Cerebellar cortex (tissue), 1 donor: ENCODE measurements at places on chromosomes 12 and 14.

- DNase-seq, result no peak
These were observed 587.5 kb downstream of the BCL11B start for GRCh38 chr14:98684468-98684867.

DNA sequence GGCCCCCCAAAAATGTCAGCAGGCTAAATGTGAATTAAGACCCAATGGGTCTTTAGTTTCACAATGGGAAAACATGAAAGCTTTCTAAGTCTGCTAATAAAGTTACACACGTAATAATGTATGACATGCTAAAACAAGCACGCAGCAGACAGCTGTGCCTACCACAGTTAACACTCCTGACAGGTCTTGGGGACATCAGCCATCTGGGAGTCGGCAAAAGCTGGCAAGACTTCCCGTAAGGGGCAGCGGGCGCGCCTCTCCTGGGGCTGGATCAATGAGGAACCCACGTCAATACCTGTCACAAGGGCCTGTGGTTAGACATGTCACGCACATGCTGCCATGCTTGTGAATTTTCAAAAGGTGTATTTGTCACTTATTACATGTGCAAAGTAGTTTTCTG is 45.0 kb downstream of the ACTN1 start:
- DNase-seq, result no peak

- DNase-seq, result no peak
These were observed 39.2 kb downstream of the ZFP36L1 start for GRCh38 chr14:68753690-68754089.

DNA sequence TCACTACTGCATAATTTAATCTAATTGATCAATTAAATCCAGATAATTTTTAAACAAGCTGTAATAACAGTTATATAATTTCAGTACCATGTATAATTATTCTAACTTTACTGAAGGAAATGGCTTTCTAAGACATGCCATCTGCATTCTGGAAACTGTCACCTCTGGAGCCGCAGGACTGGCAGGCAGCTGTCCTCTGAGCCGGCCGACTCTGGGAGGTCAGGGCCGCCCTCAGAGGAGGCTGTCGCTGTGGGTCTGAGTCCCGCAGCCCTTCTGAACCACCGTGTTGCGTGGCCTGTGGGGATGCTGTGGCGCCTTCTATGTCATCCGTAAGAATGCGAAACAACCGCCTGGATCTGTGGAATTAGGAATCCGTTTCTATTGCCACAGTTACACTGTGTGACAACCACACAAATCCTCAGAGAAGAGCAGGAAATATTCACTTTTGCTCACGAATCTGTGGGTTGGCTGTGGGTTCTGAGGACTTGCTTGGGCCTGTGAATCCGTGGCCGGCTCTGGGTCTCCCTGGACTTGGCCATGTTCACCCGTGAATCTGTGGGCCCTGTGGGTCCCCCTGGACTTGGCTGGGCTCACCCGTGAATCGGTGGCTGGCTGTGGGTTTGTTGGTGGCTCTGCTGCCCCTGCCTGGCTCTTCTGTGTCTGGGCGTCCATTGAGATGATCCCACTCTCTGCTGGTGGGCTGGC is 17.2 kb upstream of the GALNT9 start:
- DNase-seq, result no peak

DNA sequence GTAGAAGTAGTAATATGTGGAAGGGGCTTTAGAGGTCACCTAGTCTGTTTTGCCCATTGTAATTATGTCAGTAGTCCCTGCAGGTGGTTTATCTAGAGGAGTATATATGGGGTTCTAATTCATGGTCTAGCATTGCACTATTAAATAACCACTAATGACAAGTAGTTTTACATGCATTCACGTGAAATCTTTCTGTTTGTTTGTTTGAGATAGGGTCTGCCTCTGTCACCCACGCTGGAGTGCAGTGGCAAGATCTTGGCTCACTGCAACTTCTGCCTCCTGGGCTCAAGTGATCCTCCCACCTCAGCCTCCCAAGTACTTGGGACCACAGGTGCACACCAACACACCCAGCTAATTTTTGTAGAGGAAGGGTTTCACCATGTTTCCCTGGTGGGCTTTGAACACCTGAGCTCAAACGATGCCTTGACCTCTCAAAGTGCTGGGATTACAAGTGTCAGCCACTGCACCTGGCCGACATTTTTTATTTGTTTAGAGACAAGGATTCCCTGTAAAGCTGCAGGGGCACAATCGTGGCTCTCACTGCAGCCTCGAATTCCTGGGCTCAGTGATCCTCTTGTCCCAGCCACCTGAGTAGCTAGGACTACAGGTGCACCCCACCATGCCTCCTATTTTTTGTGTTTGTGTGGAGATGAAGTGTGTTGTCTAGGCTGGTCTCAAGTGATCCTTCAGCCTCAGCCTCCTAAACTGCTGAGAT is 12.0 kb upstream of the PSEN1 start:
- DNase-seq, result no peak

- DNase-seq, result no peak
These were observed 136.8 kb downstream of the SYT1 start for GRCh38 chr12:79001404-79001803.
